Upper lobe of right lung (tissue), 1 donor: ENCODE measurements at places on chromosomes 4 and X.

- DNase-seq, result no peak
Observed at GRCh38 chrX:50002067-50002714, 79.8 kb downstream of the CLCN5 start.

DNA sequence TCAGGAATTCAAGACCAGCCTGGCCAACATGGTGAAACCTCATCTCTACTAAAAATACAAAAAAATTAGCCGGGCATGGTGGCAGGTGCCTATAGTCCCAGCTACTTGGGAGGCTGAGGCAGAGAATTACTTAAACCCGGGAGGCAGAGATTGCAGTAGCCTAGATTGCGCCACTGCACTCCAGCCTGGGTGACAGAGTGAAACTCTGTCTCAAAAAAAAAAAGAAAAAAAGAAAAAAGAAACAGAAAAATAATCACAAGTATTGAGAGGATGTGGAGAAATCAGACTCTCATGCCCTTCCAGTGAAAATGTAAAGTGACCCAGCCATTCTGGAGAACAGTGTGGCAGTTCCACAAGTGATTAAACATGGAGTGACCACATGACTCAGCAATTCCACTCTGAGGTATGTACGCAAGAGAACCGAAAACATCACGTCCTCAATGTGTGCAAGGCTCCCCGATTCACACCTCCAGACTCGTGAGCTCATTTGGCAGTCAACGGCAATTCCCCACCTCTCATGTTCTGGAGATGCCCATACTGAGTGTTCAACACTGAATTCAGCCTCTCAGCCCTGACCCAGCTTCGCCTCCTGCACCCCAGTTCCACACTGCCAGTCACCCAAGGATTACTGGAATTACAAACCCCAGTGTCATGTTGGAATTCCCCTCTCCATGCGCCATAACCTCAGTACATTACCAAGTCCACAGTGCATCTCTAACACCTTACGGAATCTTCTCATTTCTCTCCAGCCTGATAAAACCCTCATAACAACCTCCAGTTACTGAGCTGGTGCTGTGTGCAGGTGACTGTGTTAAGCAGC, 21.1 kb downstream of the ACOX3 start:
- no peak for DNase-seq

- no peak for DNase-seq
Observed at GRCh38 chrX:132040066-132040465, 17.0 kb downstream of the STK26 start.

GRCh38 chr4:4671774-4672349, 130.0 kb upstream of the STX18 start:
- no peak for DNase-seq
